ENCODE measurements at places on chromosomes 6 and 20. TPM values are rescaled to one million over a fixed set of nuclear protein-coding genes. Genes with fewer than 3 reads are reported as not detected.

The CYP39A1 gene
- 3.0 TPM for total RNA-seq

The ITPR3 gene
- 106 TPM for total RNA-seq

The BPI gene
- total RNA-seq = not detected

The ME1 gene
- 6.8 TPM for total RNA-seq

The VWA7 gene
- total RNA-seq = 11.8 TPM

The WFDC10B gene
- total RNA-seq = not detected

The OR2B2 gene
- not detected for total RNA-seq

The CDSN gene
- total RNA-seq = not detected

The MLN gene
- not detected for total RNA-seq

The GID8 gene
- 37.7 TPM for total RNA-seq

The CTCFL gene
- total RNA-seq = not detected

The SLC29A1 gene
- total RNA-seq = 22.8 TPM

The MCCD1 gene
- not detected for total RNA-seq

- DNase-seq = peak; percentile 48
Observed at GRCh38 chr6:160347259-160348222, 637 bp upstream of the SLC22A3 start.

DNA sequence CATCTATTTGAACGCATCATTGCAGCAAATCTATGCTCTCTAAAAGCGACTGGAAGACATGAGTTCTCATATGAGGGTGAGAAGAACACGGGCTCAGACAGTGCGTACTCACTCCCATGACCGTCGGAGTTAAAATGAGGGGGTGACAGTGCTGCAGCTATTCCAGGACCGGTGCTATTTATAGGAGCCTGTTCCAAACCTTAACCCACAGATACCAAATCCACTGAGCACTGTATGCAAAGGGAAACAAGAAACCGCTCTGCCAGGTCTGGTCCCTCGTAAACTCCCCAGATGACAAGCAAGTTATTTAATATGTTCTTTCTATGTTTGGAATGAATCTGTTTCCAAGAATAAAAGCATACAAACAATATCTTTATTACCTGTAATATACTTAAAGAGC is 22.9 kb downstream of the PPP1R3G start:
- no peak for DNase-seq

DNA sequence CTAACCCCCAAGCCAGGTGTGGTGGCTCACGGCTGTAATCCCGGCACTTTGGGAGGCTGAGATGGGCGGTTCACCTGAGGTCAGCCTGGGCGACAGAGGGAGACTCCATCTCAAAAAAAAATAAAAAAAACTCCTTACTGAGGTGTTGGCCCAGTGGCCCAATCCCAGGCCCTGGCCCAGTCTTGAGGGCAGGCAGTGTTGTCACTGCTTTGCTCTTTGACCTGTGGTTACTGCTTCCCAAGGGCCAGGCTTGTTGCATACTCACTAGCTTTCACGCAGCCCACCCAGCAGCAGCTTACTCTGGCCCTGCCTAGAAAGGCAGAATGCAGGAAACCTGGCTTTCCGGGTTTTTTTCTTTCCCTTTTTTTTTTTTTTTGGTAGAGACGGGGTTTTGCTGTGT is 13.2 kb downstream of the CNPY3 start:
- no peak for DNase-seq

DNA sequence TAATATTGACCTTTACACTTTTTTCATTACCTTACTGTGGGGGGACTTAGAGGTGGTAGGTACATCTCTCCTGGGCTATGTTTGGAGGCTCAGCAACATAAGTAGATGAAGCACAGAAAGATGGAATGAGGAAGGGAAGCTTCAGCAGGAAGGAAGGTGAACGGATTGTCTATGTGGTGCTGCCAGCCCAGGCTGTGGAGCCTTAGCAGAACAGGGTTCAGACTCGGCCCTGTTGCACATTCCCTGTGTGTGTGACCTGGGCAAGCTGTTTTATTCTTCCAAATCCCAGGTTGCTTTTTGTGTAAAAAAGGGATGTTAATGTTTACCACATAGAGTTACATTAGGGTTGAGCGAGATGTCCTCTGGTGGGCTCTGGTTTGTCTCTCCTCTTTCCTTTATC is 41.2 kb downstream of the ANKS1A start:
- DNase-seq = no peak

- no peak for DNase-seq
Observed at GRCh38 chr20:23626040-23626620, 11.6 kb downstream of the CST3 start.

- no peak for DNase-seq
Observed at GRCh38 chr6:118581489-118581959, 33.4 kb downstream of the PLN start.

GRCh38 chr6:29792123-29793035 is 35.2 kb upstream of the HLA-G start:
- DNase-seq = peak; percentile 48

- DNase-seq = no peak
Observed at GRCh38 chr6:72149715-72150114, 263.4 kb downstream of the RIMS1 start.

DNA sequence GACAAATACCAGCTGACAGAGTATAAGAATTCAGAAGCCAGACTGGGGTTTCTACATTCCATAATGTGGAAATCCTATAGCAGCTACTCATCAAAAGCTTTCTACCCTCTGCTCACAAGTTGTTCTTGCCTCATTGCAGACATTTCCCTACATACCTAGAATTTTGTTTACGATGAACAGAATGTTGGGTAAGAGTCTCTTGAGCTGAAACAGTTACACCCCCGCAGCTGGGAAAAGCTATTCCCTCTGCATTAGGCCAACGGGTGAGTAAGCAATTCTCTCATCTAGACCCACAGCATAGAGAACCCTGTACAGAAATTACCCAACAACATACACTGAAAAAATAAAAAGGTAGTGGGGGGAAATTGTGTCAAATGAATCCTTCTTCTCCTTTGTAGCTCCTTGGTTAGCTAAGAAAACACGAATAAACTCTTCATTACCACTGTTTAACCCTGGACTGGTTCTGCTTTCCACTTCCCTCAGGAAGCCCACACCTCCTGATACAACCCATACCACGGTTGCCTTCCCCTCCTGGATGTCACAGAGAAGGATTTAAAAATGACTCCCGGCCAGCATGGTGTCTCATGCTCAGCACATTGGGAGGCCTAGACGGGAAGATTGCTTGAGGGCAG is 215.0 kb upstream of the SHLD1 start:
- DNase-seq = no peak

DNA sequence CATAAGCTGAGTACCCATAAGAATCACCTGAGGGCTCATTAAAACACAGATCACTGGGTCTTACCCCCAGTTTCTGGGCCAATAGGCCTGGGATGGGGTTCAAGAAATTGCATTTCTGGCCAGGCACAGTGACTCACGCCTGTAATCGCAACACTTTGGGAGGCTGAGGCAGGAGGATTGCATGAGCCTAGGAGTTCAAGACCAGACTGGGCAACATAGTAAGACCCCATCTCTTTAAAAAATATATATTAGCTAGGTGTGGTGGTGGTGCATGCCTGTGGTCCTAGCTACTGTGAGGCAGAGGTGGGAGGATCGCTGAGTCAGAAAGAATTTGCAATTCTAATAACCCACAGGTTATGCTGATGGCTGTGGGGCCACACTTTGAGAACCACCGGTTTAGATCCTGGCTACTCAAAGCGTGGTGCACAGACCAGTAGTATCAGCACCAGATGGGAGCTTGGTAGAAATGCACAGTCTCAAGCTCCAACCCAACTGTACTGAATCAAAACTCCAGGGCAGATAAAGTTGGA is 2.0 kb downstream of the CCM2L start:
- no peak for DNase-seq

GRCh38 chr6:11700118-11700718 is 78.4 kb downstream of the ADTRP start:
- DNase-seq = no peak

- DNase-seq = no peak
Observed at GRCh38 chr6:71510856-71511255, 222.2 kb downstream of the OGFRL1 start.

DNA sequence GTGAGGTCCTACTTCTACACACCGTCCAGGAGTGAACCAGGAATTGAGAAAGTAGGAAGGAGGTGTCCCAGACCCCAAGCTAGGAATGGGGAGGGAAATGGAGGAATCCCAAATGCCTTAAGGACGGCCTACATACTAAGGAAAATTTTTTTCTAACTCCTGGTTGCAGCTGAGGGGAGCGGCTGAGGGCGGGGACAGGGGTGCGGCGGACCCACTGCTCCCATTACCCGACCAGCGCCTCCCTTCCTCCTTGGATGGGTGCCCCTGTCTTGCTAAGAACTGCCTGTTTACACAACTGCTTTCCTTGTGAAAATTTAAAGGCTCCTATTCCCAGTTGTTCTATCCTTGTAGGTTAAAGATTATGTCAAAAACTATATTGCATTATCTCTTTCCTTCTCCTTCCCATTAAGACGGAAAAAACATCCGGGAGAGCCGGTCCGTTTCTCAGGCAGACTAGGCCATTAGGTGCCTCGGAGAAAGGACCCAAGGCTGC is 699 bp upstream of the HSPA1B start:
- DNase-seq = peak; percentile 94

DNA sequence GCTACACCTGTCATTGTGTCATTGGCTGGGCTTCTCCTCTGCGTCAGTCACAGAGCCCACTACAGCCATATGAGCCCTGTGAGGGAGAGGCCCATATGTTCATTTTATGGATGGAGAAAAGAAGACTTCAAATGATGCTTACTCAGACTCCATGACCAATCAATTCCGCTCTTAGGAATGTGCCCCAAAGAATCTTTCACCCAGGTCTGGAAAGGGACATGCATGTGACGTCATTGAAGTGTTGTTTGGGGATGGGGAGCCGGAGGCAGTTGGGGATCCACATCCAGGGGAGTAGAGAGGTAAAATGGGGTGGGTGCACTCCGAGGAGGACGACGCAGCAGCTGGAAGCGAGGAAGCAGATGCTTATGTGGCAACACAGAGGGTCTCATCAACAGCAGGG is 9.6 kb upstream of the C6orf132 start:
- no peak for DNase-seq

- DNase-seq = peak; percentile 87
Observed at GRCh38 chr20:62652041-62652893, 10.0 kb downstream of the SLCO4A1 start.

GRCh38 chr6:146357578-146358430 is 185.8 kb upstream of the RAB32 start:
- no peak for DNase-seq

DNA sequence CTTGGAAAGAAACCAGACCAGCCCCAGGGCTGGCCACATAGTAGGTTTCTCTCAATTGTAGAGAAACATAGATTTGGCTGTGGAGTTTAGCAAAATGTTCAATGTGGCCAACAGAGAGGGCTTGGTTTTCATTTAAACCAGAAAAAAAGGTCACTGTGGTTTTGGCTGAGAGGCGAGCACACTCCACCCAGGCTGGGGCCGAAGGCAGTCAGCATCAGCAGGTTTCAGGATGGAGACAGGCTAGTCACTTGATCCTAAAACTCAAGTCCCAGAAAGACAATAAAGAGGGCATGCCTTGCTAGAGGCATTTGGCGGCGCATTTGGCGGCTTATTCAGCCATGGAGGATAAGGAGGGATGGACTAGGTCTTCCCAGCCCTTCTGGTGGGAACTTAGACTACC is 73.1 kb downstream of the PRND start:
- no peak for DNase-seq
